ENCODE measurements at places on chromosomes 1 and 21.

DNA sequence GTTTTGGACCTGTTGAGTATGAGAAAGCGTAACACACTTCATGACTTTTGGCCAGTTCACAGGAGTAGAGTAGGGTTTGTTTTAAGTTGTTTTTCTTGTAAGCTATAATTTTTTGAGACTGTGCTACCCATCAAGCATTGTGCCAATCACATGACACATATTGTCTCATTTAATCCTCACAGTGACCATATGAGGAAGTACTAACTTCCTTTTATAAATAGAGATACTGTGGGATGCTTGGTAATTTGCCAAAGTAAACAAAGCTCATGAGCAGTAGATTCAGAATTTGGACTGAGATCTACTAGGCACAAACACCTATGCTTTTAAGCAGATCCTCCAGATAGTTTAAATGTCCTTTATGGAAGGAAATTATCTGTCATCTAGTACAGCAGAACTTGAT lies 178.3 kb downstream of the CACNA1E start:
- DNase-seq: no peak

DNA sequence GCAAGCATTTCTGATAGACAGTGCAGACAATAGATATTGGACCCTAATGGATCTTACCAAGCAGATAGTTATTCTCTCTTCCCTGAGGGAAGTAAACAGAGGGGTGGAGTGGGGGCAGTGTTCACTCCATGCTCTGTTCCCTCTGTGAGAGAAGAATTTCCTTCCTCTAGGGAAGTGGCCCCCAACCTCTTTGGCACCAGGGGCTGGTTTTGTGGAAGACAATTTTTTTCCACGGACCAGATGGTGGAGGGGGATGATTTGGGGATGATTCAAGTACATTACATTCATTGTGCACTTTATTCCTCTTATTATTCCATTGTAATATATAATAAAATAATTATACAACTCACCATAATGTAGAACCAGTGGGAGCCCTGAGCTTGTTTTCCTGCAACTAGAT lies 459.9 kb downstream of the ADGRL2 start:
- no peak for DNase-seq

- no peak for DNase-seq
Observed at GRCh38 chr1:229001467-229002011, 266.3 kb downstream of the RHOU start.

- DNase-seq: no peak
Observed at GRCh38 chr1:51953079-51953478, 37.4 kb downstream of the RAB3B start.

DNA sequence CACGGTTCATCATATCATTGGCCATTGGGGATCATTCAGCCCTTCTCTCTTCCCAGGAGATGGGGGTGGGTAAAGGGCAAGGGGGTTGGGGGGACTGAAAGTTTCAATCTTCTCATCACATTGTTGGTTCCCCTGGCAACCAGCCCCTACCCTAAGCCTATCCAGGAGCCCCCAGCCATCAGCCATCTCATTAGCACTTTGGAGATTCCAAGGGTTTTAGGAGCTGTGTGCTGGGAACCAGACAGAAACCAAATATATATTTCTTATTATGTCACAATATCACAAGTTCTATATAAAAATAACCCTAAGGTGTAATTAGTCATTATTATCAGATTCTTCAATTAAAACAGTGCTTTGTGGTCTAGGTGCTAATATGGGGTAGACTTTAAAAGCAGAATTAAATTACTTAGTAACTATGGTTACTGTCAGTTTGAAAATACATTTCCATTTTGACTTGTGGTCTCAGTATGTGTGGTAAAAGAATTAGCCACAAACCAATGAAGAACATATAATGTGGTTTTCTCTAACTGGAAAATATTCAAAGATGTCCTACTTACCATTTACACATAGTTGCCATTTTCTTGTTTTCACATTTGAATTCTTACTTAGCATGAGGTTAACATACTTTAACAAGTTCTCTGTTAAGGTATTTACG lies 28.1 kb downstream of the IL23R start:
- no peak for DNase-seq

DNA sequence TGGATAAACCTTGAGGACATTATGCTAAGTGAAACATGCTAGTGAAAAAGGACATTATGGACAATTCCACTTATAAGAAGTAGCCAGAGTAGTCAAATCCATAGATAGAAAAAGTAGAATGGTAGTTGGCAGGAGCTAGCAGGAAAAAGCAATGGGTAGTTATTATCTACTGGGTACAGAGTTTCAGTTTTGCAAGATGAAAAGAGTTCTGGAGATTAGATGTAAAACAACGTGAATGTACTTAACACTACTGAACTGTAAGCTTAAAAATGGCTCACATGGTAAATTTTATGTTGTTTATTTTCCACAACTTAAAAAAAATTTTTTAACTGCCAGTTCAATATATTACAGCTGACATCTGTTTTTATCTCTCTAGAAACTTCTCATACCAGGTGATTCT lies 19.4 kb downstream of the JAK1 start:
- DNase-seq: no peak

DNA sequence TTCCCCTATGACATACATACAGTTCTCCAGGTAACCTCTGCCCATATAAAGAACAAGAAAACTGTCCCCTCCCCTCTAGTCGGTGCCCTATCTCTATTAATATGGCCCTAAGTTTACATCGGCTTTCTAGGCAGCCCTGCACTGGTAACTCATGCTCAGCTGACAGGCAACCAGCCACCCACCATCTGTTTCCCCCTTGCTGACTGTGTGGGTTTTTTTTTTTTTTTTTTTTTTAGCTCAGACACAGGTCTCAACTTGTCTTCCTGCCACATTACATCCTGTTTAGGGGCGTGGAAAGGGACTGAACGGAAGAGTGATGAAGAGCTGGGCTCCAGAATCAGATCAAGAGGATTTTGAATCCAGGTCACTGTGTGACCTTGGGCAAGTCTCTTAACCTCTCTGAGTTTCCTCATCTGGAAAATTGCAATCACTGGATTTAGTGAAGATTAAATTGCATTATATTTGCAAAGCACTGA lies 14.0 kb downstream of the LAPTM5 start:
- no peak for DNase-seq

DNA sequence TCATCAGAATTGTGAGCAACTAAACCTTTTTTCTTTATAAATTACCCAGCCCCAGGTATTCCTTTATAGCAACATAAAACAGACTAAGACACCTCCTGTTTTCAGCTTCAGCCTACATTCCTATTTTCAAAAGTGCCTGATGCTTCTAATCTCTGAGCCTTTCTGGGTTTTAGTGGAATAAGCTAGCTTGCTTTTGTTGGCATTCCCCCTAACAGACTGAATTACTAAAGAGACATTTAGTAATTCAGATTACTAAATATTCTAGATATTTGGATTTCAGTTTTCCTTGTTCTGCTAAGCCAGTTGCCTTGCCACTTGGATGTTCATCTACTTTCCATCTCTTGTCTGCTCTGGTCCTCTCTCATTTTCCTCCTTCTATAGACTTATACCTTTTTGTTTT lies 10.5 kb upstream of the GNG12 start:
- DNase-seq: no peak

- no peak for DNase-seq
Observed at GRCh38 chr1:221182791-221183533, 303.7 kb downstream of the HLX start.

GRCh38 chr1:154835531-154836324 lies 34.4 kb downstream of the KCNN3 start:
- DNase-seq: no peak

DNA sequence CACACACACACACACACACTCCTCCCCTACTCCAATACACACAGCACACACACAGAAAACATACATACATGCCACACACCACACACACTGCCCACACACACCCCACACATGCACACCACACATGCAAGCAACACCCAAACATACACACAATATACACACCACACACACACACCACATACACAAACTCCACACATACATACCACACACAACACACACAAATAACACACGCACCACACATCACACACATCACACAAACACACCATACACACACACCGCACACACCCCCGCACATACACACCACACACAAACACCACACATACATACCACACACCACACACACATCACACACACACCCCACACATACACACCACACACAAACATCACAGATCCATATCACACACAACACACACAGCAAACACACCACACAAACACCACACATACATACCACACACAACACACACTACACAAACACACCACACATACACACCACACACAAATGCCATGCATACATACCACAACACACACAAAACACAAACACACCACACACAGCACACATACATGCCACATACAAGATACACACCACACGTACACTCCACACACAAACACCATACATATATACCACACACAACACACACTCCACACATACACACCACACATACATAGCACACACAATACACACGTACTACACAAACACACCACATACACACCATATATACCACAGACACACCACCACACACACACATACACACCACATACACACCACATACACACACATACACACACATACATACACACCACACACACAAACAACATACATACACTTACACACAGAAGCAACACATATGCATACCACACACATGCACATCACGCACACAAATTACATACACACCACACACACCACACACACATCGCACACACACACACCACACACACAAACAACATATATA lies 932 bp upstream of the RAB7B start:
- no peak for DNase-seq

DNA sequence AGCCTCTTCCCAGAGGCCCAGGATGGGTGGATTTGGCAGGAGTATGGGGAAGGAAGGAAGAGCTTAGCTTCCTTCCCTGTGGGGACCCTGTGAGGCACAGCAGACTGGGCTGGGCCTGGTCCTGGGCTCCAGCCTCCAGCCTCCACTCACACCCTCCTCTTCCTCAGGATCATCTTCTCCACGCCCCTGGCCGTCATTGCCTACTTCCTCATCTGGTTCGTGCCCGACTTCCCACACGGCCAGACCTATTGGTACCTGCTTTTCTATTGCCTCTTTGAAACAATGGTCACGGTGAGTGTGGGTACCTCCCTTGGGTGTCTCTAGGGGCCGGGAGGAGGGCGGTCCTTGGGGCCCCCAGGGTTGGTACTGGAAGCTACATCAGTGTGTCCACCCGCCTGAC lies 10.1 kb downstream of the MFSD2A start:
- no peak for DNase-seq

GRCh38 chr1:204728456-204728855 lies 42.9 kb upstream of the LRRN2 start:
- no peak for DNase-seq

- DNase-seq: no peak
Observed at GRCh38 chr1:24410750-24411149, 2.8 kb downstream of the STPG1 start.

DNA sequence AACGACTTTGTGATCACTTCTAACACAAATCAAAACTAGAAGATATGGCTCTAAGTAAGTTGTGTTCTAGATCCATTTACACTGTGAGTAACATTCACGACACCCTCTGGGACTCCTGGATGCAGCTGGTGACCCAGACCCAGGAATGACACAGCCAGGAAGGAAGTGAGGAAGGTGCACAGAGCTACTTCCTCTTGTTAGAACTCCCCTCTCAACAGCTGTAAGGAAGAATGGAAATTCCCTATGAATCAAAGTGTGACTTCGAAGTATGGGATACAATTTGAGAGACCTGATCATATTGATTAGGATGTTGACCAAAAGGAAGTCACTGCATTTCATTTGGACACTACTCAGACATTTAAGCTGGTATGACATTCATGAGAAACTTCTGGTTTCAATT lies 185.3 kb downstream of the NRIP1 start:
- DNase-seq: no peak
